ENCODE measurements at places on chromosomes 7 and 10. TPM values are rescaled to one million over a fixed set of nuclear protein-coding genes. Genes with fewer than 3 reads are reported as not detected.

DNA sequence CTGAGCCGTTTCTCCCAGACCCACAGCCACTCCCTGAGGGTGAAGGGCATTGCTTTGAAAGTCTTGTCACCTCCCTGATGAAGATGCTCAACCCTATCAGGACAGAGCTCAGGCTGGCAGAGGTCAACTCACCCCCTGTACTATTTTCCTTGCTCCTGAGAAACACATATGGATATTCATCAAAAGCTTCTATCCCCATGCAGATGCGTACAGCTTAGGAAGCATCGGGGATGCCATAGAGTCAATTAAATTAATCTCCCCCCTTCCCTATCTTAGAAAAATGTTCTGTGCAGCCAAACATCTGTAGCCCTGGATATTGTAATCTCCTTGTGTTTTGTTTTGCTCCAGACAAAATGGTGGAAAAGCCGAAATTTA lies 67.2 kb downstream of the EMX2 start:
- no peak for DNase-seq

SMARCD3 gene
- total RNA-seq = 112 TPM

ZNF736 gene
- total RNA-seq = 6.8 TPM

GRCh38 chr10:27696466-27696865 lies 49.2 kb downstream of the MKX start:
- DNase-seq = no peak

DNA sequence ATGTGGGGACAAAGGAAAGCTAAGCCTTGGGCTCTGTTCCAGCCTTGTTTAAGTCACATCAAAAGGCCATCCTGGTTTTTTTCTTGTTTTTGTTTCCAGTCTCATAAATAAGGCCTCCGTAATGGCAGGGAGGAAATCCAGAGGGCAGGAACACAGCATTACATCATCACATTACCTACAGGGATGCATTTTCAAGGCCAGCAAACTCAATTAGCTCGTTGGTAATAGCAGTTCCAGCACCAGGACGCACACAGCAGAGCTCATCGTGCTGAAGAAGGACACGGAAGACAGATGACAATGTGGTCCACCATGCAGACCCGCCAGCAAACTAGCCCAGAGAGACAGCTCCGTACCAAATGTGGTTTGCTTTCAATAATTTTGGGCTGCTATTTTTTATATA lies 1209.2 kb downstream of the TYW1 start:
- DNase-seq = no peak

IFIT1B gene
- 0.81 TPM for total RNA-seq

DNA sequence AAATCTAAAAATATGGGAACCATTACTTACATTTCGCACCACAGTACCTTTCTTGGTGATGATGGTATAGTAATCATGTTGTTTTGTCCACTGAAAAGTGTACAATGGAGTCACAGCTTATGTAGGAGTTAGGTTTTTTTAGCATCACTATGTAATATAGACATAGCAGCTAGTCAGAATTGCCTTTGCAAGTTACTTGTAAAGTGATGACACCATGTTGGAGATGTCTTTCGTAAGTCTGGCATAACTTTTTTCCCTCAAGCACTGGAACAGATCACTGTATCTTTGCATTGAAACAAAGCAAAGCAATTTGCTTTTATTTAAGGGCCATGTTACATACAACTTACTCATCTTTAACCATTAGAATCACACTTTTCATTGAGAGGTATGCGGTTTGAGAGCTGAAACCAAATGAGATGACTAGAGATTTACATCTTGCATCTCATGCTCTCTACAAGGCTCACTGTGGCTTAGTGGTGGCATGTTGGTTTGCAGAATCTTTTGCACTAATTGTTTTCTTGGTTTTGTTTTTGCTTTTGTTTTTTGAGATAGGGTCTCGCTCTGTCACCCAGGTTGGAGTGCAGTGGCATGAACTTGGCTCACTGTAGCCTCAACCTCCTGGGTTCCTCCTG lies 18.3 kb downstream of the UBN2 start:
- no peak for DNase-seq

DNA sequence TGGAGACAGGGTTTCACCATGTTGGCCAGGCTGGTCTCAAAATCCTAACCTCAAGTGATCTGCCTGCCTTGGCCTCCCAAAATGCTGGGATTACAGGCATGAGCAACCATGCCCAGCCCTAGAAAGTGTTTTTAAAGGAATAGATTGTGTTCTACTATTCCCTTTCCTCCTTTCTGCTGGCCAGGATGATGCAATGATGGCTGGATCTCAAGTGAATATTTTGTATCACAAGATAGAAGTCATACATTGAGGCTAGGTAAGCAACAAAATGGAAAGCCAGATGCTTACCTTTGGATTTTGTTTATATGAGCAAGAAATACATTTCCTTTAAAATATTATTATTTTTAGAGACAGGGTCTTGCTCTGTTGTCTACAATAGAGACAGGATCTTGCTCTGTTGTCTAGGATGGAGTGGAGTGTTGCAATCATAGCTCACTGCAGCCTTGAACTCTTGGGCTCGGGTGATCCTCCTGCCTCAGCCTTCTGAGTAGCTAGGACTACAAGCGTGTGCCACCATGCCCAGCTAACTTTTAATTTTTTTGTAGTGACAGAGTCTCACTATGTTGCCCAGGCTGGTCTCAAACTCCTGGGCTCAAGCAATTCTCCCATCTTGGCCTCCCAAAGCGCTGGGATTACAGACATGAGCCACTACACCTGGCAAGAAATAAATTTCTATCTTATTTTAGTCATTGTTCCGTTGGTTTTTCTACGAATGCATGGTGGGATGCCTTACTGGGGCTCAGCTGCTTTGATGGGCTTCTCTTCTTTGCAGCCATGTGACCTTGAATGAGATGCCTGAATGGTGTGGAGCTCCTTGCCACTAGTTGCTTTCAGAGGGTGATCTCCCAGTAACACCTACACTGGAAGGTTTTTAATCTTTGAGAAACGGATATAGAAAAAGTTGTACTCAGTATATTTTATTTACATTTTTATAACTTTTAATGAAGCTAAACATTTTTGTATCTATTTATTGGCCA lies 5.8 kb upstream of the AEBP1 start:
- DNase-seq = no peak

DNA sequence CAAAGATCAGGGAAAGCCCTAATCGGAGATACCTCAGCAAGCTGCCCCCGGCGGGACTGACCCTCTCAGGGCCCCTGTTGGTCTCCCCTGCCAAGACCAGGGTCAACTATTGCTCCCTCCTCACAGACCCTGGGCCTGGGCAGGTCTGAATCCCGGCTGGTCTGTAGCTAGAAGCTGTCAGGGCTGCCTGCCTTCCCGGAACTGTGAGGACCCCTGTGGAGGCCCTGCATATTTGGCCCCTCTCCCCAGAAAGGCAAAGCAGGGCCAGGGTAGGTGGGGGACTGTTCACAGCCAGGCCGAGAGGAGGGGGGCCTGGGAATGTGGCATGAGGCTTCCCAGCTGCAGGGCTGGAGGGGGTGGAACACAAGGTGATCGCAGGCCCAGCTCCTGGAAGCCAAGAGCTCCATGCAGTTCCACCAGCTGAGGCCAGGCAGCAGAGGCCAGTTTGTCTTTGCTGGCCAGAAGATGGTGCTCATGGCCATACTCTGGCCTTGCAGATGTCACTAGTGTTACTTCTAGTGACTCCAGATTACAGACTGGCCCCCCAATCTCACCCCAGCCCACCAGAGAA lies 24.1 kb downstream of the TBATA start:
- DNase-seq = no peak

DNA sequence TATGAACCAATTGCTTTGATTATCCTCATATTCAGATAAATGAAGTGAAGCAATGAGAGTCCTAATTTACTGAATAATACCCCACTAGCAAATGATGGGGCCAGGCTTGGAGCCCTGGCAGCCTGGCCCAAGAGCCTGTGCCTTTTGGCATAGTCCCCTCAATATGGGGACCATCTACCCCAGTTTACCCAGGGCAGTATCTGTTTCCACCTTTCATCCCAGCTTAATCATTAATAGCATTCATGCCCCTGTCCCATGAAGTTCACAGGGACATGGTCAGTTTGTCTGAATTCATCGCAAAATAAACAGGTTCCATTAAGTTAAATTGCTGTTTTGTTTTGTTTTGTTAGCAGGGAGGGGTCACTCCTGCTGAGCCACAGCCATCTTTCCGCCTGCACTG lies 25.5 kb downstream of the BCCIP start:
- no peak for DNase-seq

- no peak for DNase-seq
Observed at GRCh38 chr7:34034728-34035127, 129.4 kb downstream of the BMPER start.

JAZF1 gene
- 42.5 TPM for total RNA-seq

All from cardiac septum (tissue), 1 donor.